ENCODE measurements at places on chromosomes 3 and 15.

DNA sequence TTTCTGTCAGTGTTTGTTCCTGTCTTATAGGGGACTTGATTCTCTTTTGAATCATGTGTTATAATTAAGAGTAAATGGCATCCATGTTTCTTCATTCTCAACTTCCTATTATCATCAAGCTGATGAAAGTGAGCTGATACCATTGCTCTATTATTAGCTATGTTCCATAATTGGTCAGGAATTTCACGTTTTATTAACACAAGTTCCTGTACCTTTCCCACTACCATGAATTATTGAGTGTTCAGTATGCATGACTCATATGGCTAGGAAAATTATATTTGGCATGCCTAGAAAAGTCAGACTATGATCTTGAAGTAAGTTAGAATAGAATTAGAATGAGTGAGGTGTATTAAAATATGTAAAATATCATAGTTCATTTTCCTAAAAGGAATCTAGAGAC is 278.9 kb upstream of the LRRC3B start:
- DNase-seq: no peak

GRCh38 chr3:64111872-64112271 is 88.6 kb upstream of the PSMD6 start:
- no peak for DNase-seq

DNA sequence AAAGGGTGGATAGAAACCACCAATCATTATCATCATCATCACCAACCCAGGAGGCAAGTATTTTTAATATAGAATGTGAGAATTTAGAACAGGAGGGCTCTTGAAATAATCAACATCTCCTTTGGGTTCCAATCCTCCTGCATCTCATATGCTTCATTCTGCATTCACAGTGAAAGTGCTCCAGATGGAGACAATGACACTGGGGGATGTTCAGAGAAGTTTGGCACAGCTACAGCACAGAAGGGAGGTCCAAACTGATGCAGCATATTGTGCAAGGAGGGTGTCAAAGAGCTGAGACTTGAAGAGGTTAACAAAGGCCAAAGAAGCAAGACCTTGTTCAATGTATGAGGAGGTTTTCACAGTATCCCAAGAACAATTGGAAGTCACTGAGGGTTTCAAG is 767.1 kb downstream of the NTRK3 start:
- DNase-seq: no peak

DNA sequence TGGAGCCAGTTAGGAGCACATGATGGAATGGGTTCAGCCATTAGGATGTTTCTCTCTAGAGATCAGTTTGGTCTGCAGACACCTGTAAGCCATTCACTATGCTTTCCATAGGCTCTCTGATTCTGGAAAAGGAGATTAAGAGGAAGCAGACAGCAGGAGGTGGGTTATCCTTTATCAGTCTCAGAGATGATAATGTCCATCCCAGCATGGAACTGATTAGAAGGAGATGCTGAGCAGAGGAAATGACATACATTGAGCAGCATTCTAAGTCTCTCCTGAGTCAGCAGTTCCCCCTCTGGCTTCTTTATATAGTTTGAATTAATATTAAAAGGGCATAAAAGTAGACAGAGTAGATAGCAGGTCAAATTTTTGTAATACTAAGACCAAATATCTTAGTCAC is 591.1 kb downstream of the GBE1 start:
- no peak for DNase-seq

DNA sequence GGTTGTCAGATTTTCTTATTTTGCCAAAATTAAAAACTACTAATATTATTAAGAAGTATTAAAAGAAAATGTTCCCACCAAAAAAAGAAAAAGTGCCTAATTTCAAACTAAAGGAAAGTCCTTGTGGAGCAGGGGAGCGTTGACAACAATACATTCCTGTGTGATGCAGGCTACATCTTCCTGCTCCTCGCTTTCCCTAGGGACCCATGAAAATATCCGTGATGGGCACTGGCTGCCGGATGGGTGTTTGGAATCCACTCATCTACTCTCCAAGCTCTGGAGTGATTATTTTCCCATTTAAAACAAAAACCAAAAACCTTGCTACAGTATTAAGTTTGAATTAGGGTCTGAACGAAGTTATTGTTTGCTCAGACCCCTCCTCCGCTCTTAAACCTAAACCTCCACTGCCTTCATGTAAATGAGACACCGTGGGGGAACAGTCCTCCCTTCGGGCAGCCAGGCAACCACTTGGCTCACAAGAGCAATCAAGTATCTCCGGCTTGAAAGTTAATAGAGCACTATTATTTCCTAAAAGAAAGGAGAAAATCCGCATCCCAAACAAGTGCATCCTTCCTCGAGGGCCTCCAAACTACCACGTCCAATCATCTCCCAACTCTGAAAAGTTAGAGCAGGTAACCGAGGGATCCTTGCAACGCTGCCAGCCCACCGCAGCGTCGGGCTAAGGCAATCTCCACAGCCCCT is 1.5 kb downstream of the ITGB5 start:
- DNase-seq: no peak
